Right ventricle myocardium superior (tissue), 1 donor: ENCODE measurements at places on chromosomes 1 and 21. TPM values are rescaled to one million over a fixed set of nuclear protein-coding genes. Genes with fewer than 3 reads are reported as not detected.

- peak; percentile 24 for DNase-seq
These were observed 14.7 kb upstream of the COL18A1 start for GRCh38 chr21:45390121-45390751.

DNA sequence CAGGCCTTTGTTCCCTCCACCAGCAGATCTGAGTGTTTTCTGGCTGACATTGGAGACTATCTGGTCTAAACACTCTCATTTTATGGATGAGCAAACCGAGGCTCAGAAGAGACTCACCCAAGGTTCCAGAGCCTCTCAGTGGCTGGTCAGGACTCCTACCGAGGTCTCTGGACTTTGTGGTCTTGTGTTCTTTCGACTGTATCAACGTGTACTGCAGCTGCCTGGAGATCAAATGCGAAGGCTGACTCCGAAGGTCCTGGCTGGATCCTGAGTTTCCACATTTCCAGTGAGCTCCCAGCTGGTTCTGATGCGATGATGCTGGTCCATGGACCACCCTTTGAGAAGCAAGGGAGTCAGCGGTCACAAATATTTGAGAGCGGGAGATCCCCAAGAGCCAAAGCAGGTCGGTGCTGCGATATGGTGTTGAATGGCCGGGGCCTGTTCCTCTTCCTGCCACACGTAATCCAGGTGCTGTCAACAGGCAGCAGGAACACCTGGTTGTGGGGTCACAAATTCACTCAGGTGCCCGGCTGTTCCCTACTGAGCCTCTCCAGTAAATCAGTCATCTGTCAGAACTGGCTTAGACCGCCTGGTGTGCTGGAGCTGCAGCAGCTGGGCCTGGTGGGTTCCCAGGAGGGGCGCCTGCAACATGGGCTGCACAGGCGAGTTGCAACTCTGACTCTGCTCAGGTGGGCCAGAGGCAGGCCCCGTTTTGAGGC, 94.8 kb upstream of the USP24 start:
- no peak for DNase-seq

DNA sequence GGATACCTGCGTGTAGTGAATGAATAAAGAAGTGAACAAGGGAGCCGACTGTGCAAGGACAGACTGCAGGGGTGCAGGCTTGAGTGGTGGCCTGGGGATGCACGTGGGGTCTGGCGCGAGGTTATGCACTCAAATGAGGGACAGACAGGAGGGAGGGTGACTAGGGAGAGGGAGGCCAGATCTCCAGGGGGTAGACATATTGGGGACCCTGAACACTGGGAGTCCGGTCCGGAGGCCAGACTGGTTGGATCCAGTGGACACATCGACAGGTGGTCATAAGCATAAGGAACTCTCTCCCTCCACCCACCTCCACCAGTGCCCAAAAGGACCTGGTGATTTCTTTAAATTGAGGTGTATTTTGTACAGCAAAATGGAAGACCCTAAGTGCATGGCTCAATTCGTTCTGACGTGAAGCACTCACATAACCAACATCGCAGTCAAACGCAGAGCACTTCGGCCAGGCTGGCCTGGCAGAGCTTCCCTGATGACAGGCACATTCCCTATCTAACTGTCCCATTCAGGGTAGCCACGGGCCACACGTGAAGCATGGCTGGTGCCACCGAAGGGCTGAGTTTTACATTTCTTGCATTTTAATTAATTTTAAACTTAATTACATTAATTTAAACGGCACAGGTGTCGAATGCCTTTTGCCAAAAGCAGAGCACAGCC, 14.0 kb downstream of the WNT3A start:
- no peak for DNase-seq

- no peak for DNase-seq
These were observed 41.2 kb upstream of the CFAP298 start for GRCh38 chr21:32653326-32653901.

- peak; percentile 88 for DNase-seq
These were observed 59.1 kb downstream of the FAAP20 start for GRCh38 chr1:2135441-2135841.

DNA sequence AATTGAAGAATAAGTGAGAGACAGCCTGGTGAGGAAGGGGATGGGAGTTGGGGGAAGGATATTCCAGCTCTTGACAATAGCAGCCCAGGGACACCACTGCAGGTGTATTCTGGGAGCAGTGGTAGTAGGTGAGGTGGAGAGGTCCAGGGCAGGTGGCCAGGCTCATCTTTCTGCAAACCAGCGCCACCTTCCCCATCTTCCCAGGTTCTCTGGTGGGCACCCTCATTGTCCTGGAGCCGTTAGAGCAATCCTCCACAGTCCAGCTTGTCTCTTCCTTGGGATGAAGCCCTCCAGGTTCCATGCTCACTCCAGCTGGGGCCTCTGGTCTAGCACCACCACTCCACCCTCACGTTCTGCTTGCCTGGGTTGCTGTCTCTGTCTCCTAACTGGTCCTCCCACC, 97.0 kb downstream of the IER5 start:
- no peak for DNase-seq

- no peak for DNase-seq
These were observed 88.2 kb upstream of the ABCD3 start for GRCh38 chr1:94329986-94330385.

DNA sequence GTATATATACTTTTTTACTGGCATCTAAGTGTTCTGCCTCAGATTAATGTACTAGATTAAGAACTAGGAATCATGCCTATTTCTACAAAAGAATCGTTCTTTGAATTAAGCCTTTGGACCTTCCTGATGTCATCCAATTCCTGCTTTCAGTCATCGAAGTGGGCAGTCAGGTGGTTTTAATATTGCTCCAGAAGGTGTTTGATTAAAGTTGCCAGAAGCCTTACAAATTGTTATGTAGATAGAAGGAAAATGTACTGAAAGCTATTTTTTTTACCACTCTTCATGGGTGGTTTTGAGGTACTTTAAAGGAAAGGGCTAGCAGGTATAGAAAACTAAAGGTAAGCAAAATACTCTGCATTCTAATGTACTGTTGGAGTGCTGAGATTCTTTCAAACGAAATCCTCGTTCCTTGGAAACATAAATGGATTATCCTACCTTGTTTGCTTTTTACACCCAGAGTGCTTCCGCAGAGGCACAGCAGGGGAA, 716 bp downstream of the CTBS start:
- no peak for DNase-seq

DNA sequence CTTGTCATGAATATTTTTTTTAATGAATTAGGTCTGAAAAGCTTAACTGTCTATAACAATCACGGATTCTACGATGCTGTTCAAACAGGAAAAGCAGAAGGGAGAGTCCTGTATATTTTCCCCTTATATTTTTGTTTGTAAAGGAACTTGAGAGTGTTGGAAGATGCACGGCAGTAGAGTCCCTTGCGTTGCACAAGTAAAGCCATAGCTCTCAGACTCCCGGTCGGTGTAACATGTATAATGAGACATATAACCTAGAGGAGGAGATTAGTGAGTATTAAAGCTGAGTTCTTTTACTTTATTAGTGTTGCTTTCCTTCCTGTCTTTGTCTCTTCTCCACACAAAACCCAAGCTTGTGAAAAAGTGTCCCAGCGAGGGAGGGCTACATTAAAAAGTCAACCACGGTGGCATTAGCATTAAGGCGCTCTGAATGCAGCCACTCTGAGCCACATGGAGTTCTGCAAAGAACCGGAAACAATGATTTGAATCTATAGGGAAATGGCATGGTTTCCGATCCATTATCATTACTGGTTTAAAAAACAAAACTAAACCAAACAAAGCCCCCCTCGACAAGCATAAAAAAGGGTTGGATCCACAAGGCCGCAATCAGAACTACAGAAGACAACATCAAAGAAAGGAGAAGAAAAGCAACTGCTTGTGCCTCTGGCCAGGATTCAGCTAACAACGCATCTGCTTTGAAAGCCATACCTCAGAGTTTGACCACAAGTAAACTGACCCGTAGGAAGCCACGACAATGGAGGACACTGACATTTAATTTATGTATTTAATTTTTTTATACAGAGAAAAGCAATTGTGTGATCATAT, 356.8 kb downstream of the LMO4 start:
- no peak for DNase-seq

GRCh38 chr1:184002071-184002470, 35.5 kb downstream of the COLGALT2 start:
- DNase-seq: no peak

GRCh38 chr1:3348196-3348865, 106.1 kb upstream of the ARHGEF16 start:
- DNase-seq: peak; percentile 69

- no peak for DNase-seq
These were observed 424.3 kb downstream of the PCP4 start for GRCh38 chr21:40291560-40291959.

- no peak for DNase-seq
These were observed 39.9 kb downstream of the AKNAD1 start for GRCh38 chr1:108817016-108817415.

DNA sequence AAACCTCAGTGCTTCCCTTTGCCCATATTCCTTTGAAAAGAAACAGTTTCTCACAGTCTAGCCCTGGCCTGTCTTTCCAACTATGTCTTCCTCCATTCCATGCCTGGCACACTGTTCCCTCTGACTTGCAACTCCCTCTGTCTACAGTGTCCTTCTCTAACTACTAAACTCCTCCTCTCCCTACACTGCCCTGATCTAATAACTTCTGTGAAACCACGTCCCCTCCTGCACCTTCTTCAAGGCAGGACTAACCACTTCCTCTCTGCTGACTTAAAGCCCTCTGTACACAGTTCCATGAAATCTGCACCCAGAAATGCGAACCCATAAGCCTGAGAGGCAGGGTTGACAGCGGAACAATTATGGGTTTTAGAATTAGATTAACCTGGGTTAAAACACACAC, 62.2 kb upstream of the ATP1B1 start:
- DNase-seq: no peak

DNA sequence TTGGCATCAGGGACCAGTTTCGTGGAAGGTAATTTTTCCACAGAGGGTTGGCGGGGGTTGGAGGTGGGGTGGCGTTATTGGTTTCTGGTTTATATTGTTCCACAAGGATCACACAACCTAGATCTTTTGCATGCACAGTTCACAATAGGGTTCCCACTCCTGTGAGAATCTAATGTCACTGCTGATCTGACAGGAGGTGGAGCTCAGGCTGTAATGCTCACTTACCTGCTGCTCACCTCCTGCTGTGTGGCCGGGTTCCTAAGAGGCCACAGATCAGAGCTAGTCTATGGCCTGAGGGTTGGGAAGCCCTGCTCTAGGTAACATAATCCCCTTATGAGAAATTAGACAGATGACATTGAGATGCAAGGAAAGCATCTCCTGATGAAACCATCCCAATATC, 12.6 kb downstream of the GBP5 start:
- DNase-seq: no peak

- DNase-seq: peak; percentile 69
These were observed 16.9 kb downstream of the PFKFB2 start for GRCh38 chr1:207069858-207070506.

DNA sequence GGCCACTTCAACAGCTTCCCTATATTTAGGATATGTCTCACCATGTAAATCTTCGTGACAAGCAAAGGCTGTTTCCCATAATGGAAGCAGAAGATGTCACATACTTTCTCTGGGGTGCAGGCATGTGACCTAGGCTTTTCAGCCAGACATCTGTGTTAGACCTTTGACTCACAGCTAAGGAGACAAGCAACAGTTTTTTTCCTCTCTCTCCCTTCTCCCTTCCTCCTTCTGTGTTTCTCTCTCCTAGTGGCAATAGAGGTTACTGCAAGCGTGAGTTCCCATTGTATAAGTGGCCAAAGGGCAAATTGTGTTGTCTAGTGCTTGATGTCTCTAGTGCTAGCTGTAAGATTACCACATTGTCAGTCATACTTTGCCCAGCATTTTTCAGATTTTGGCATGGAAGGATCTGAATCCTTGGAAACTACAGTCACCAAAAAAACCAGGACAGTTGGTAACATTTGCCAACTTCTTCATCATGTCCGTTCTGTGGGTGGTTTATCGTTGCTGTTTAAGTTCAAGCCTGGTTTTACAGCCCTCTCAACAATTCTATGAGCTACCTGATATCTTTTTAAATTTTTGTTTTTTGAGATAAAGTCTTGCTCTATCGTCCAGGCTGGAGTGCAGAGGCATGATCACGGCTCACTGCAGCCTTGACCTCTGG, 44.4 kb upstream of the RABGAP1L start:
- DNase-seq: no peak

- no peak for DNase-seq
These were observed 243 bp downstream of the C1orf21 start for GRCh38 chr1:184387069-184387475.

Gene SERINC2
- 1.5 TPM for total RNA-seq

Gene GNG12
- total RNA-seq: 31.9 TPM

Gene HUNK
- 0.19 TPM for total RNA-seq

Gene UMODL1
- 0.05 TPM for total RNA-seq

Gene ANKRD35
- total RNA-seq: 1.1 TPM
